ENCODE measurements at places on chromosomes 2 and 18.

DNA sequence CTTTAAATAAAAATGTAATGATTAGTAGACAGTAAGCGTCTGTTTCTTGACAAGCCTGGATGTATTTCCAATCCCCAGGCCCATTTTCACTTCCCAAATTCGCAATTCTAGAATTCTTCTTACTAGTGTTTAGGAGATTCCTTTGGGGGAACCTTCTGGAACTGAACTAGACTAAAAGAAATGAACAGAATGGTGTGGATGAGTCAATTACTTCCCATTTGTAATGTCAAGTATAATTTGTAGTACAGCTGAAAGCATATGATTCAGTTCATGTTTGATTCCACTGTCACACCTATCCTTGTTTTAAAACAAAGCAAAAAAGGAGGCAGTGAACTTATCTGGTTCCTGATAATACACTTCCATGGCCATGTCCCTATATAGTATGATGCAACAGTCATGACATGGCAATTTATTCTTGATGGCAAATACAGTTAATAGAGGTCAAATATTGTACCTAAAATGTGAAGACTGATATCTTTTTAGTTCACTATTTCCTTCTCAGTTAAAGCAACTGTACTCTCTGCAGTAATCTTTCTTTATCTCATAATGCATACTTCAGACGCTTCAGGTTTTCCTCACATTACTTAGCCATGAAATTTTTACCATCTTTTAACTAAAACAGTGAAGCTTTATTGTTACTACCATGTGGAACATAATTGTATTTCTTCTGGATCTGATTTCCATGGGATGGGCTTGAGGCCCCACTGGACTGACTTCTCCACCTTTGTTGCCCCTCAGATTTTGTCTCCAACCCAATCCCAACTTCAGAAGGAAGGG lies 2.0 kb downstream of the IDH1 start:
- no peak for DNase-seq

DNA sequence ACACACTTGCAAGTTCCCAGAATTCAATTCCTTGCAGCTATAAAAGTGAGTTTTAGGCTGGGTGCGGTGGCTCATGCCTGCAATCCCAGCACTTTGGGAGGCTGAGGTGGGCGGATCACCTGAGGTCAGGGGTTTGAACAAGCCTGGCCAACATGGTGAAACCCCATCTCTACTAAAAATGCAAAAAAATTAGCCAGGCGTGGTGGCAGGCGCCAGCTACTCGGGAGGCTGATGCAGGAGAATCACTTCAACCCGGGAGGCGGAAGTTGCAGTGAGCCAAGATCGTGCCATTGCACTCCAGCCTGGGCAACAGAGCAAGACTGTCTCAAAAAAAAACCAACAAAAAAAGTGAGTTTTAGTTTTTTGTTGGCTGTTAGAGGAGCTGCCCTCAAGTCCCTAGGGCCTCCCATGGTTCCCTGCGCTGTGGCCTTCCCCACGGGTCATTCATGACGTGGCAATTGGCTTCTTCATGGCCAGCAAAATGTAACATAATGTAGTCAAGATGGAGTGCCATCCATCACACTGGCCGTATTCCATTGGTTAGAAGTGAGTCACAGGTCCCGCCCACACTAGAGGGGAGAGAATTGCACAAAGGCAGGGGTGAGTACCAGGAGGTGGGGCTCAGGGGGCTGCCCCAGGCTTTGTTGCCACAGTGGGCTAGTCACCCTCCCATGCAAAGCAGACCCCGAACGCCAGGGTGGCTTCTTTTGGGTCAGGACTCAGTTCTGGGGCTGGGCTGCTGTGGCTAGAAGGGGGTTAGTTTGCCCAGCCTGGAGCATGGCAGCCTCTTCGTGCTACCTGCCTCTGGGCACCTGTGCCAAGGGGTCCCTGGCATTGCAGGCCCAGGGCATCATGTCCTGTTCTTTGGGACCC lies 37.7 kb upstream of the INHBB start:
- no peak for DNase-seq

GRCh38 chr2:34012715-34013302 lies 413.7 kb upstream of the FAM98A start:
- peak; percentile 44 for DNase-seq

- no peak for DNase-seq
Measured at GRCh38 chr2:39121523-39122063, 742 bp upstream of the SOS1 start.

- DNase-seq, result no peak
Measured at GRCh38 chr2:158103411-158104012, 1.8 kb downstream of the UPP2 start.

- no peak for DNase-seq
Measured at GRCh38 chr2:202096736-202097135, 23.7 kb downstream of the KIAA2012 start.

GRCh38 chr2:10329880-10330699 lies 27.4 kb downstream of the HPCAL1 start:
- DNase-seq, result peak; percentile 72

DNA sequence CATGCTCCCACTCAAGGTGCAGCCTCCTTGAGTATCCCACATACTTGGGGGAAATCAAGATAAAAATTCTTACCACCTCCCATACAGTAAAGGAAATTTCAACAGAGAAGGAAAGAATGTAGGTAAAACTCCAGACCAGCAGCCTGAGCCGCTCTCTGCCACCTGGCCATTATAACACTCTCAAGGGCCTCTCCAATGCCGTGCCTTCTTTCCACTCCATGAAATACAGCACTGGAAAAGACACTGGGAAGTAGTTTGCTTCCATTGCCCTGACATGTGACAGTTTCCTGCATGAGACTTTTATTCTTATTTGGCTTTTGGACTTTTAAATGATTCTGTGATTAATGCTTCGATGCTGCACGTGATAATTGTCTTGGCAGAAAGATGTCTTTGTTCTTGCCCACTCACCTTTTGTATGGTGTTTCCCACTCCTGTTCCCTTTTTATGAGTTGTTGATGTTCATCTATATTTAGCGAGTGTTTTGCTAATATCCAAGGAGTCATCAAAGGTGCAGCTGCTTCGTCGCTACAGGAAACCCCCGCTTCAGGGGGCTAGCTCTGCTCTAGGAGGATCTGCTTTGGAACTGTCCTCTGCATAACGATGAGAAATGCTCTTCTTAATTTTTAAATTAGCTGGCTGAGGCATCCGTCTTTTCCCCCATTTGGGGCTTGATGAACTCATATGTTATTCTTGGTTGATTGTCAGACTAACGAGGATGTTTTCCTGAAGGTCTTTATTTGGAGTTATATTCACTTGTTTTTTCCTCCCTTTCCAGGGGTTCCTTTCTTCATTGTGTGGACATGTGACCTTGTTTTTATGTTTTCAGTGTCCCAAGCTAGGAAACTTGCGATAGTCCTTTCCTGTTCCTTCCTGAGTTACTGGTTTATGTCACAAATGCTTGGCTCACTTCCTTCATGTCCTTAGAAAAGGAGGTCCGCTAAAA lies 179.4 kb downstream of the TXNL1 start:
- DNase-seq, result no peak
